ENCODE measurements at places on chromosomes 7 and 10.

- no peak for DNase-seq
Observed at GRCh38 chr10:93465806-93466675, 16.1 kb downstream of the MYOF start.

DNA sequence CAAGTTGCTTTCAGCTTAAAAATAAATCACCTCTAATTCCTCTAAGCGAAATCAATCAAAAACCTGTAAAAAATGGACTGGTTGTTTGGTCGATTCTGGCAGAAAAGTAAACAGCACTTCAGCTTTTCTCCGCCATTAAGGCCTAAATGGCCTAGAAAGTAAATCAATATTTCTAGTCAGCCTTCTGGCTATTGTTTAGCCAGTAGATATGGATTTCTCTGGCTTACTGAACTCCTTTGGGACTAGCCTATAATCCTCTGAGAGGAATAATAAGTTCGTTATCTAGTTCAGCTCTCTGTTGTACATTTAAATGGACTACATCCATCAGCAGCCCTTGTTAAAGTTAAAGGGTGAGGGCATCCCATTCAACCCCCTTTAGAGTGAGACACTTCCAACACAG is 400.1 kb upstream of the ETV1 start:
- DNase-seq = no peak

- DNase-seq = no peak
Observed at GRCh38 chr10:82206831-82207230, 331.8 kb downstream of the NRG3 start.

GRCh38 chr10:11116361-11116760 is 98.7 kb downstream of the CELF2 start:
- no peak for DNase-seq

DNA sequence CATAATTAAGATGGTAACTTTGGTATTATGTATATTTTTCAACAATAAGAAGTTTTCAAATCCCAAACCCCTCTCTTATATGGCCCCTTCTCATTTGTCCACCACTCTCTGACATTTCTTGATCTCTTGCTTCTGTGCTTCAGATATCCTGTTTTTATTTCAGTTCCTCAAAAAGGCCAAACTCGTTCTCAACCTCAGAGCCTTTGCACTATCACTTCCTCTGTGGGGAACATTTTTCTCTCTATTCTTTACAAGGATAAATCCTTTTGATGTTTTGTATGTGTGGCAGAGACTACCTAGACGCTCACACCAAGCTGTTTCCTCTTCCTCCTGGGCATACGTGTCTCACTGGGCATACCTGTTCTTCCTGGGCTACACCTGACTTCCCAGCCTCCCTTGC is 54.2 kb upstream of the FRMD4A start:
- no peak for DNase-seq

GRCh38 chr10:7397049-7398035 is 13.5 kb downstream of the SFMBT2 start:
- no peak for DNase-seq

- no peak for DNase-seq
Observed at GRCh38 chr10:61278556-61278955, 174.6 kb downstream of the TMEM26 start.

DNA sequence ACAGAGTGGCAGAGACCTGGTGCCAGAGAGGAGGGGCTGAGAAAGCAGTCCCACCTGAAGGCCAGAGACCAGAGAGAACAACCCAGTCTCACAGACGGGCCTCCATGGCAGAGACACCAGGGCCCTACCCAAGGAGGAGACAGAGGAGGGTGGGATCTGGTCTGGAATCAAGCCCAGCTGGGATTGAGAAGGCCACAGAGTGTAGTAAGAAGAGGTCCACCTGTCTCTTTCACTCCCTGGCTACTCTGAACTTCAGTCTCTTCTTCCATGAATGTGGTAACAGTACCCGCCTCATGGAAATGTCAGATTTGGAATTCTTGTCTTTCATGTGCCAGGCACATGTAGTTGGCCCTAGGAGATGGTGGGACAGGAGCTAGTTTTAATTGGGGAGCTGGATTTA is 55.6 kb downstream of the CLIP2 start:
- DNase-seq = no peak

GRCh38 chr7:128427289-128427891 is 17.6 kb upstream of the IMPDH1 start:
- no peak for DNase-seq

GRCh38 chr7:107581387-107582013 is 1.5 kb downstream of the BCAP29 start:
- DNase-seq = no peak

- no peak for DNase-seq
Observed at GRCh38 chr7:128666200-128666599, 5.9 kb upstream of the GARIN1A start.

- no peak for DNase-seq
Observed at GRCh38 chr7:152914014-152914844, 154.7 kb downstream of the ACTR3B start.

DNA sequence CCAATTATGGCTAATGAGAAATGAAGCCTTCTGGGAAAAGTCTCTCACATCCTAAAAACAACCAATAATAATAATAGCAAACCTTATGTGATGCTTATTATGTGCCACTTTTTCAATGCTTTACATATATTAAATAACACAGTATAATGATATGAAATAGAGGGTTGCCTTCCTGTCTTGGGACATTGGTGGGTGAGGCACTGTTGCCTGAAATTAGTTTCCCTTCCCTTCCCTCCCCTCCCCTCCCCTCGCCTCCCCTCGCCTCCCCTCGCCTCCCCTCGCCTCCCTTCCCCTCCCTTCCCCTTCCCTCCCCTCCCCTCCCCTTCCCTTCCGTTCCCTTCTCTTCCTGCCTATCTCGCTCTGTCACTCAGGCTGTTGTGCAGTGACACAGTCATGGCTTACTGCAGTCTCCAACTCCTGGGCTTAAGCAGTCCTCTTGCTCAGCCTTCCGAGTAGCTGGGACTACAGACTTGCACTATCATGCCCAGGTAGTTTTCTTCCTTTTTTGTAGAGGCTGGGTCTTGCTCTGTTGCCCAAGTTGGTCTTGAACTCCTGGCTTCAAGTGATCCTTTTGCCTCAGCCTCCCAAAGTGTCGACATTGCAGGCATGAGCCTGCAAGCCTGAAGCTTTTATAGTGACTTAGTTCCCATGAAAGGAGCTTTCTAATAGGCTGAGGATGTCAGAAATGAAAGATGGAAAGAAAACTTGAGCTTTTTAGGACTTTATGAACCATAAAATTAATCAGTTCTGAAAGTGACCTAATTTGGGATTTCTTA is 47.9 kb downstream of the PHTF2 start:
- DNase-seq = no peak

DNA sequence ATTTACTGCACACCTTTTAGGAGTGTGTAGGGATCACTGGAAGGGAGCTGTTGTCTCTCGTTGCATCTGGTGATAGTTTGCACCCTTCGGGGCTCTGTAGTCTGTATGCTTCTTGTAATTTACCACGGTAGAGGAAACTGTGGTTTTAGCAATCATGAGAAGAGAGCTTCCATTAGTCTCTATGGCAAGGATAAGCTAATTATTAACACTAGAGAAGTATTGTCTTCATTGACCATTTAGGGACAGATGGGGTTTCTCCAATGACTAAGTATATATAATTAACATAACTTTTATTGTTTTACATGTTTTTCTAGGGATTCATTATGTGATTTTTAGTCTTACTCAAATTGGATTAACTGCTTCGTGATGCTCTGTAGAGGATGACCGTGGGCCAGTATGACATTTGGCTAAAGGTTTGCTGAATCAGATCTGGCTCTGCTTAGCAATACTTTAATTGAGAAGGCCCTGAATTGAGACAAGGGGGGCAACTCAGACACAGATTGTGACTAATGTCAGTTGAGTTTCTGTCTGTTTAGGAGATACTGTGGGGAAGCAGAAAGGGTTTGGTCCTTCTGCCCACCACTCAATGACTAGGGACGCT is 8.7 kb downstream of the SLC18A2 start:
- DNase-seq = no peak

- no peak for DNase-seq
Observed at GRCh38 chr10:31704195-31704594, 224.4 kb downstream of the ARHGAP12 start.

- DNase-seq = no peak
Observed at GRCh38 chr7:151923097-151923876, 33.0 kb upstream of the GALNTL5 start.

- DNase-seq = no peak
Observed at GRCh38 chr10:1635340-1635739, 102.0 kb downstream of the ADARB2 start.

- DNase-seq = no peak
Observed at GRCh38 chr10:103911021-103911459, 6.9 kb downstream of the STN1 start.

DNA sequence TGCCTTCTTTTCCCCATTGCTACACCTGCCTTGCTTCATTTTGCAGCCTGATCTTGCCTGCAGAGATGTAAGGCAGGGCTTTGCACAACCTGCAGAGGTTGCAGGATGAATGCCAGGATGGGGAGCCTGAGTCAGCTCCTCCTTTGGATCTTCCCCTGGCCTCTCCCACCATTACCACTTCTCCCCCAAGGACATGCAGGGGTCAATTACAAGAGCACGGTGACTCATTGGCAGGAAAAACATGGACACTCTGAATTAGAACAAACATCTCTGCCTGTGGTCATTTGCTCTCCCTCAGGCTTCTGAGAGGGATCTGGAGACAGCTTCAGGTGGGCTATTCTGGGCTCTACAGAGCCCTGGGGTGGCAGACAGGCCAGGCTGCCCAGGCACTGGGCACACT is 89.2 kb downstream of the HERPUD2 start:
- no peak for DNase-seq

GRCh38 chr10:34866848-34867247 is 51.8 kb upstream of the PARD3 start:
- no peak for DNase-seq

- no peak for DNase-seq
Observed at GRCh38 chr7:92433019-92433418, 14.3 kb upstream of the GATAD1 start.

DNA sequence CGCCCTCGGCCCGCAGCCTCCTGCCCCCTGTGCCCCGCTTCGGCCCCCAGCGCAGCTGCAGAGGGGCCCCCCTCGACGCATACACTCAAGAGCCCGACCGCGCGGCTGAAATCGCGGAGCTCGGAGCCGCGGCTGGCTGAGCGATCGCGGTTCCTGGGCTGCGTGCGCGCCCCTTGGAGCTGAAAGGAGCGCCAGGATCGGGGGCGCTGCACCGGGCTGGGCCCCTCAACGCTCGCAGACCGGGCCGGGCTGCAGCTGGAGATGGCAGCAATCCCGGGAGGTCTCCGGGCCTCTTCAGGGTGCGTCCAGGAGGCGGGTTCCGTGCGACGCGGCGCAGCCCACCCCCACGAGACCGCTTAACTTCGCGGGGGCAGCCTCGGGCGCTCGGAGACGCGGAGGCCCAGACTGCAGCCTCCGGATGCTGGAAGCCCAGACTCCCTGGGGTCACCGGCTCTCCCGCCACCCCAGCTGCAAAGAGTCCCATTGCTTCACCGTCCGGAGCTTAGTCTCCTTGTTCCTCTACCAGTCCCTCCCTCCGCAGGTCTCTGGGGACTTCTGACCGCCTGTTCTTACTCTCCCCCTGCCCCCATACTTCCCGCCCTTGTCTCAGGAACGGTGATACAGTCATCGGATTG is 73.0 kb upstream of the LRRC4 start:
- DNase-seq = no peak

- no peak for DNase-seq
Observed at GRCh38 chr10:119859420-119860258, 13.0 kb downstream of the MCMBP start.

- no peak for DNase-seq
Observed at GRCh38 chr7:159136442-159136841, 8.2 kb downstream of the VIPR2 start.

- no peak for DNase-seq
Observed at GRCh38 chr7:73597978-73598782, 19.8 kb upstream of the TBL2 start.

DNA sequence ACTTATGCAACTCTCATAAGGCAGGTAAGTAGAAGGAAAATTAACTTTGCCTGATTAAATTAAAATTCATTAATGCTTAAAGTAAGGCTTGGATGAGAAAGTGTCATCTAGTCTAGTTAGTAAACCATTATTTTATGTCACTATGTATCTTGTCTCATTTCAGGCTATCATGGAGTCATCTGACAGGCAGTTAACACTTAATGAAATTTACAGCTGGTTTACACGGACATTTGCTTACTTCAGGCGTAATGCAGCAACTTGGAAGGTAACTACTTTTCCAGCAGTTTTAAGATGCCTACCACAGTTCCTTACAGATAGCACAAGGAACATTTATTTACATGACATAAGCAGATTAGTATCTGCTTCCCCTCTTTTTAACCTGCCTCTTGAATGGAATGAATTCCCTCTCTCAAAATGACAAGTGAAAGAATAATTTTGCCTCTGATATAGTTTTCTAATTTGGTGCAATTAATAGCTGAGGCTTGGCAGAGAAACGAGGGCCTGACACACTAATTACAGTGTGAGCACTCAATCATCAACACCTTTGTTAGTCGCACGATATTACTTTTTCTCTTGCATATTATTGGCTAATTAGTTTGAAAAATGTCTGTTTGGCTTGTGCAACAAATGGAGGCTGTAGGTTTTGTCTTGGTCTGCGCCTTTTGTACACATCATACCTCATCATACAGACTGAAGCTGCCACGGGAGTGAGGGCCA is 245.0 kb downstream of the FOXP2 start:
- DNase-seq = no peak

GRCh38 chr10:30968711-30969110 is 63.0 kb downstream of the ZNF438 start:
- DNase-seq = no peak

DNA sequence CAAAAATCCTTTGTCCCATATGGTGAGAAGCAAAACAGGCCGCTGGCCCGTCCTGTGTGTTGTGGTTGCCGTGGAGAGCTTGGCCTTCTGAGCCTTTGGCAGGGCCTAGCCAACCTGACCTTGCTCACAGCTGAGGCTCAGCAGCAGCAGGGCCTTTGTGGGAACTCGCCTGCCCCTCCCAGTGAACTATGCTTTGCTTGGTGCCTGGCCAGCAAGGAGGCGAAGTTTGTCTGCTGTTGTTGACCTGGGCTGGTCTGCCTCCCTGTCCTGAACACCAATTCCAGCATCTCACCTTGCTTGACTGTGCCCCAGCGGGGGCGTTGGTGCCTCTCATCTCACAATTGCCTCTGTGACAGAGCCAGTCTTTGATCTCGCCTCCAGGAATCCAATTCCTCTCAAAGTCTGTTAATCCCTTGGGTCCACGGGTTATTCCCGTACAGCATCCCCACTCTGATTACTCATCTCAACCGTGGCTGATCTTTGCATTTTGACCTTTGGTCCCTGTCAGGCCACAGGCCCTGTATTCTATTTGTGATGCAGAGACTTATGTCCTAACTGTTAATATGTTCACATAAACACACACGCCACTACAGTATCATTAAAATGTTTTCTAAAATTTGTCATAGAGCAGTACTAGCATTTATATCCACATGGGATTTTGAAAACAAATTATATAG is 22.6 kb downstream of the EPDR1 start:
- peak; percentile 22 for DNase-seq

GRCh38 chr7:66307591-66308215 is 102.6 kb downstream of the TPST1 start:
- DNase-seq = no peak

GRCh38 chr10:6530211-6530840 is 49.8 kb downstream of the PRKCQ start:
- no peak for DNase-seq

GRCh38 chr10:51422311-51423120 is 276.9 kb downstream of the CSTF2T start:
- DNase-seq = peak; percentile 5

Measured in NT2/D1 (cell line).